ENCODE measurements at places on chromosomes 4 and X.

DNA sequence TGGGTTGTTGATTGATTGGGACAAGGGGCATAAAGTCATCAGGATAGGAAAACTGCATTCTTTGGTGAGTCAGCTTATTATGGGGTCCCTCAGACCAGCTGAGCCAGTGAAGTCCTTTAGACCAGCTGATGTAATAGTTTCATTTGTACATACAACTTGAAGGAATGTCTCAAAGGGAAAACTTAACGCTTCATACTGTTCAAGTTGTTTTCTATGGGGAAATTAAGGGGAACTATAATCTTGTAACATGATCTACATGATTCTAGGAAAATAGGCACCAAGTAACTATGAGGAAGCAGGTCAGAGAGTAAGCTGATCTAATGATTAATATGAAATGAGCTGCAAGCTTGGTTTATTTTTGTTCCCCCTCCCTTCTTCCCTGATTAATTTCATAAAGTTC is 175.1 kb upstream of the GRID2 start:
- DNase-seq = no peak

- DNase-seq = no peak
These were observed 891 bp downstream of the CISD2 start for GRCh38 chr4:102869569-102870197.

GRCh38 chr4:25346913-25347312 is 30.1 kb upstream of the ANAPC4 start:
- no peak for DNase-seq

DNA sequence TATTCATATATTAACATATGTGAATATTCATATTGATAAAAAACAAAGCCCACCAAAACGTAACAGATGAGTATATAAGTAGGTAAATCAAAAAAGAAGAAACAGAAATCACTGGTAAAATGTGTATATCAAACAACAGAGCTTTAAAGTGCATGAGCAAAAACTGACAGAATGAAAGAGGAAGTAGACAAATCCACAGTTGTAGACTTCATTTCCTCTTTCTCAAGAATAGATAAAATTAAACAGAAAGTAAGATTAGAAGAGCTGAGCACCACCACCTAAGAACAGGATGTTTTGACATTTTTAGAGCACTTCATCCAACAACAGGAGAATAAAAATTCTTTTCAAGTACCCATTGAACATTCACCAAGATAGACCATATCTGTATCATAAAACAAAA is 64.6 kb downstream of the CNKSR2 start:
- no peak for DNase-seq

DNA sequence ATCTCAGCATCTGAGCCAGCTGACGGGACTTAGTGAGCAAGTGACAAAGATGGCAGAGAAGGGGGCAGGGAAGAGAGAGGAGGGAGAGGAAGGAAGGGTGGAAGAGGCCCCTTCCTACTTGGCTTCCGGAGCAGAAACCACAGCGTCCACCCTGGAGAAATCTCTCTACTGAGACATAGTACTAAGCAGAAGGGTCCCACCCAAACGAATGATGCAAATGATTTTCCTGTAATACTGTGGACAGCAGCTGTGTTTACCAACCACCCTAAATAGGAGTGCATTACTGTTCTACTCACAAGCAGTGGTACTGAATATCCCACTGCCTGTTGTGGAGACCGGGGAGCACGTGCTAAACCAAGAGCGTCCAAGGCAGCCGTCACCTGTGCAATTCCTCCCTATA is 29.4 kb downstream of the DTHD1 start:
- DNase-seq = no peak

- no peak for DNase-seq
These were observed 280.2 kb upstream of the SLC7A11 start for GRCh38 chr4:138522366-138522765.

DNA sequence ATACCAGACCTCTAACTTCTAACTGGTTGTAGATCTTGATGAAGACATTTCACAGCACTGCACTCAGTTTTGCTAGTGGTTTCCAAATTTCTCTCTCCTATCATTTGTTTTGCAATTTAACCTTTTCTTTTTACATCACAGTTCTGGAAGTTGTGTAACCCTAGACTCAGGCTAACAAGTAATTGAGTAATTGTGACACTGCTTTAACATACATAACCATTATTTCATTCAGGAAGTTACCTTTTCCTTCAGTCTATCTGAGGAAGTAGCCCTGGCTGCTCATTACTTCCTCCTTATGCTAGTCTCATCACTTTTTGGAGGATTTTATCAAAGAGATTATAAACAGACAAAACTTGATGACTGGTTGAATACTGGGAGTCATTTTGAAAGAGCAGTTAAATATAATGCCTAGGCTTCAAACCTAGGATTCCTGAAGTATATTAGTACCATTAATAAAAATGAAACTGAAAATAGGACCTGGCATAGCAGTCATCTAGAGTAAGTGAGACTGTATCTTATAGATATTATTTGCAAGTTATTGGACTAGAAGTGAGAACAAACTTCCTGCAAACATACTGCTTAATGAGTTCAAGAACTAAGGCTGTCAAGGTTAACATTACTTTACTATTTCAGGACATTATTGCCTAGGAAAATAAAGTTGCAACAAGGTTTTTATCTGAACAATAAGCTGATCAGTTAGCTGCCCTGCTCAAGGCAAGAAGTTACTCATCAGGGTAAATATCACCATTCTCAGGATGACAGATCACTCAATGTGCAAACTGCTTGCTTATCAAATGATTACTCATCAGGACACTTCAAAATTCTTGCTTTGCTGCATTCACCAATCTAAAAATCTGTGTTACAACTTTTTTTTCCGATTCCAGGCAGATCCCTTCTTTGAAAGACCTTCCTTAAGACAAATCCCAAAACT is 25.6 kb upstream of the TEX13C start:
- no peak for DNase-seq

GRCh38 chrX:110794601-110795000 is 1.0 kb downstream of the CHRDL1 start:
- DNase-seq = no peak

DNA sequence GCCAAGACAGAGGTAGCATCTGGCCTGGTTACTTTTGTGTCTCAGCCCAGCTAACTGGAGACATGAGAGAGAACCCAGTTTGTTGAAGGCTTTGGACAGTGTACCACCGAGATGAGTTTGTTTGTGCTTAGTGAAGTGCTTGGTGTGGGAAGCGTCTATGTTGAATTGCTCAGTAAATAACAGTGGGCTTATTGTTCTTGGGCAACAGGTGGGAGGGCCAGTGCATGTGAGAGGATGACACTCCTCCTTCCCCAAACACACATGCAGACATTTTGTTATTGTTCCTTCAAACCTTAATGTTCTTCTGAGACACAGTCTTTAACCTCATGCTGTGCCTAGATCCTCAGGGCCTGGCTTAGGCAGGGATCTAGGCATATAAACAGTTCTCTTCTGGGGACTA is 39.7 kb downstream of the MSN start:
- DNase-seq = no peak

GRCh38 chr4:78779280-78779679 is 3.1 kb downstream of the BMP2K start:
- DNase-seq = no peak

DNA sequence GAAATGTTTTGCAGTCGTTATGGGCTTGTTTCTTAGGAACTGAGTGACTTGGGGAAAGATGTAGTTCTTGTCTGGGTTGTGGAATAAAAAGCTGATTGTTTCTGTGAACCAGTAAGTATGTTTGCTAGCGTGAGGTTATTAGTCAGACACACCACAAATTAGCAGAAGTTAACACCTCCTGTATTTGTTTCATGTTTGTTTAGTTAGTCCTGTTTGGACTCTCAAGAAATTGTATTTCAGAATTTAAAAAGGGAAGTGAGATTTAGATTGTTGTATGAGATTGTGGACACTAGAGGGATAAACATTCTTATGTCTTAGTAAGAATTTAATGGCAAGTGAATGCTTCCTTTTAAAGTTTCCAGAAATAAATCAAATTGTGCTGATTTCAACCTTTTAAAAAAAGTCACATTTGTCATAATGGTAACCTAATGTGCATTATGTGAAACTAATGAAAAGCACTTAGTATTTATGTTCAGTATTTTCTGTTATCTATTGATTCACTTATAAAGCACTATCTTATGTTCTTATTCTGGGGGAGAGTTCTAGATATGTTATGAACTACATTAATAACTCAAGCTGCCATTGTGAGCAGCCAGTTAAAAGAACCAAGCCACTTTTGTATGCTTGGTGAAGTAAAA is 25.6 kb downstream of the ATP10D start:
- DNase-seq = no peak

DNA sequence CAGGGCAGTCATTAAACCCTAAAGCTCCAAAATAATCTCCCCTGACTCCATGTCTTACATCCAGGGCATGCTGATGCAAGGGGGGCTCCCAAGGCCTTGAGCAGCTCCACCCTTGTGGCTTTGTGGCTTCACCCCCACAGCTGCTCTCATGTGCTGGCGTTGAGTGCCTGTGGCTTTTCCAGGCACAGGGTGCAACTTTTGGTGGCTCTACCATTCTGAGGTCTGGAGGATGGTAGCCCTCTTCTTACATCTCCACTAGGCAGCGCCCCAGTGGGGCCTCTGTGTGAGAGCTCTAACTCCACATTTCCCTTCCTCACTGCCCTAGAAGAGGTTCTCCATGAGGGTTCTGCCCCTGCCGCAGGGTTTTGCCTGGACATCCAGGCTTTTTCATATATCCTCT is 35.1 kb downstream of the CFAP299 start:
- DNase-seq = no peak

DNA sequence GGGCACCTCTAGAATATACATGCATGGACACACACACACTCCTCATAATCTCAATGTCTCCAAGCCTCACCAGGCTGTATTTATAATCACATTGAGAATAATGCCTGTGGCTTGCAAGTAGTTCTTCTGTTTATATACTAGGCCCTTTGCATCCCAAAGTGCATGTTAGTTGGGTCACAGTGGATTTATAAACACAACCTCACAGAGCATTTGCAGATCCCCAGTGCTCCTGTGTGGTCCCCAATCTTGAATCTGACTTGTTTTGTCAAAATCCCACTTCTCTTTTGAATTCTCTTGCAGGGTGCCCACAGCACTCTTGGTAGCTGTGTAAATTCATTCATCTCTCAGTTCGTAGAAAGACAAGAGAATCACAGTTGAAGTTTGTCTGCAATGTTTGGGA is 49.6 kb upstream of the PROM1 start:
- DNase-seq = no peak

Data from activated naive CD4-positive, alpha-beta T cell (primary cell).